GM18507 (cell line): ENCODE measurements at places on chromosomes 2 and 18.

- DNase-seq = no peak
Observed at GRCh38 chr2:151826737-151827157, 1.5 kb downstream of the ARL5A start.

- no peak for DNase-seq
Observed at GRCh38 chr2:11621410-11621809, 48.6 kb downstream of the NTSR2 start.

GRCh38 chr2:241215421-241215820 is 26.9 kb downstream of the ANO7 start:
- no peak for DNase-seq

DNA sequence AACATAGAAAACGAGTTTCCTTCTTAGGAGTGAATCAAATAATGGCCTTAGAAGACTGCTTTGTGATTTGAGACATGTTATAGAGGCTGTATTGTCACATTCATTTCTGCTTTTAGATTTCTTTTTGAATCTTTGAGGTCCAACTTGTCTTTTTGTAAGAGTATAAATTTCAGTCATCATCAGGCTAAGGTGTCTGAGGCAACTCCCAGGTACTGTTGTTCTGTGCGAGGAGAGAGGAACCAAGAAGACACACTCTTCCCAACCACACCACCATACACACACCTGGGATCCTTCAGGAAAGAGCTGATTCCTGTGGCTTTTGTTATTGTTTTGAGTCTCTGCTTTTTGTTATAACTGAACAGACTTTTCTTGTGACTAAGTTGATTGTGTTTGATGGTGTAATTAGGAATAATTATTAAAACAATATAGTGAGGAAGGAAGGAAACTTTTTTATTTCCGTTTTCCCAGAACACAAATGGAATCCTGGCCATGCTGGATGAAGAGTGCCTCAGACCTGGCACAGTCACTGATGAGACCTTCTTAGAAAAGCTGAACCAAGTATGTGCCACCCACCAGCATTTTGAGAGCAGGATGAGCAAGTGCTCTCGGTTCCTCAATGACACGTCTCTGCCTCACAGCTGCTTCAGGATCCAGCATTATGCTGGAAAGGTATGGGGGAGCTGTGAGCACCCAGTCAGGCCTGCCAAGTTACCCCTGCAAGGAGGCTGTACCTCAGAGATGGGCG is 140.4 kb downstream of the MYO1B start:
- no peak for DNase-seq

- DNase-seq = no peak
Observed at GRCh38 chr2:45984896-45985473, 312.2 kb upstream of the EPAS1 start.

GRCh38 chr2:70143314-70144150 is 47.3 kb downstream of the C2orf42 start:
- DNase-seq = no peak

- DNase-seq = no peak
Observed at GRCh38 chr2:44937688-44938240, 3.7 kb upstream of the SIX3 start.

GRCh38 chr2:24950102-24950501 is 21.7 kb downstream of the DNAJC27 start:
- DNase-seq = no peak

DNA sequence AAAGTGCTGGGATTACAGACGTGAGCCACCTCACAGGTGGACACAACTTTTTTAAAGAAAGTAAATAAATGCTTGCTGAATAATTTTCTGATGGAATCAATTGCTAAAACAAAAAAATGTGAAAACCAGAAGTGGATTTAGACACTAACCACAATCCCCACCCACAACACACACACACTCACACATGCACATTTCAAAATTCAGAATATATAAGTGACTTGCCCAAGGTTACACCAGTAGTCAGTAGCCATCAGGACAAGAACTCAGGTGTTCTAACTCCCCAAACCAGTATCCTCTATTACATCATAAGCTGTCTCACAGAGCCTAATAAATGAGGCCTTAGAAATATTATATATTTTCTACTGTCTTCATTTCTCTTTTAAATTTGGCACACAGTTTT is 1923.6 kb upstream of the PIK3C3 start:
- DNase-seq = no peak

DNA sequence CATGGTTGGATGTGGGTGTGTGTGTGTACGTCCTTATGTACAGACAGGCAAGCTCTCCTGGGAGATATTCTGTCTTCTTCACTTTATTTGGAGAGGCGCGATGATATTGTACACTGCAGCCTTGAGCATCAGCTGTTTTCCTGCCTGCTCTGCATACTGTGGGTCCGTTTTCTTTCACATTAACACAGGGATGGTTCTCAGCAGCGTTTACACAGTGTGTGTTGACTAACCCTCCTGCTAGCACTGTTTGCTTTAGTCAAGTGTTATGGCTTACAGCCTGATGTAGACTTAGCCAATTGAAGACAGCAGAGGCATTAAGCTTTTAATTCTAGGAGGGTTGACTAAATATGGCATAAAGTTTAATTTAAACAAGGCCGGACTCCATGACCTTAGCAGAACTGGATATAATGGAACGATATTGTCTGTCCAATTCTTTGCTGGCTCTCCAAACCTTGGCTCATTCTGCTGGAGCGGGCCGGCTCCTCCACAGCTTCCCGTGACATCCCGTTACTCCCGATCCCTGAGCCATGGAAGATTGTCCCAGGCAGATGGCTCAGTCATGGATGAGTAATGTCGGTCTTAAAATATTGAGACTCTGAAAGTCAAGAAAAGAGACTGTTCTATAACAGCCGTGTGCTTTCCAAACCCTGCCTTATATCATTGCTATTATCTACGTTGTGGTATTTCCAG is 134.7 kb downstream of the TPGS2 start:
- no peak for DNase-seq
